ENCODE measurements at places on chromosomes 12 and 14.

GRCh38 chr12:6966351-6966750, 4.1 kb downstream of the PHB2 start:
- peaks cover 84% of the 10 kb centered on the region for H3K36me3 ChIP-seq
- no peaks in the 10 kb centered on the region for H3K27me3 ChIP-seq
- H3K4me1 ChIP-seq: peaks cover 25% of the 10 kb centered on the region
- no peak for ATAC-seq
- peak overlapping the region; percentile 84 for H3K27ac ChIP-seq

- H3K36me3 ChIP-seq: no peaks in the 10 kb centered on the region
- ATAC-seq: no peak
- no peaks in the 10 kb centered on the region for H3K4me1 ChIP-seq
Observed at GRCh38 chr14:28373721-28374120, 392.9 kb upstream of the FOXG1 start.

DNA sequence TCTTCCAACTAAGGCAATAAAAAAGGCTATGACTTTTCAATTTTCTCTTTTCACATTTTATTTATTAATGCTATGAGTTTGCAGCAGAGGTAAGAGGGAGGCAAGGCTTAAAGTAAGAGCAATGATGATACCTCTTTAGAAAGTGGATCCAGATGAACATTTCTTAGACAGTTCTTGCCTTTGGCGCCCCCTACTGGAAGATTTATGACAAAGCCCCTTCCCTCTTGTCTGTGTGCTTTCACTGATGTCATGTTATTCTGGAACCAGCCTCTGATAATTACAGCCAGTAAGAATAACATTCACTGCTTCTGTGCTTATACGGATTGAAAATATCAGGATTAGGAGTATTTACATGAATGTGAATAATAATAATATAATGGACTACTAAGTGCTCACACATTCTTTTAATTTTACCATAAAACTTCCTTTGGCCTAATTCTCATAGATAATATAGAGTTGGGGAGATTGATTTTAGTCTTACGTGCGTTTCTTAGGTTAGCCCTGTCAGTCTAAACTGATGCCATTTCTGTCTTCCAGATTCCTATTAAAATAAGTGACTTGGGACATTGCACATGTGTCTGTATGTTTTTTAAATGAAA, 1929.9 kb upstream of the SEL1L start:
- no peak overlapping the region for H3K4me3 ChIP-seq
- H3K27me3 ChIP-seq: no peaks in the 10 kb centered on the region
- no peaks in the 10 kb centered on the region for H3K4me1 ChIP-seq
- ATAC-seq: no peak
- H3K36me3 ChIP-seq: no peaks in the 10 kb centered on the region
- no peak overlapping the region for H3K27ac ChIP-seq

GRCh38 chr12:8081251-8081920, 688 bp upstream of the NECAP1 start:
- peak overlapping the region; percentile 97 for H3K27ac ChIP-seq
- peaks cover 35% of the 10 kb centered on the region for H3K4me1 ChIP-seq
- peaks cover 32% of the 10 kb centered on the region for H3K36me3 ChIP-seq
- no peaks in the 10 kb centered on the region for H3K27me3 ChIP-seq

GRCh38 chr12:90902596-90902995, 52.4 kb downstream of the CCER1 start:
- H3K36me3 ChIP-seq: no peaks in the 10 kb centered on the region
- H3K4me3 ChIP-seq: no peak overlapping the region
- ATAC-seq: no peak

DNA sequence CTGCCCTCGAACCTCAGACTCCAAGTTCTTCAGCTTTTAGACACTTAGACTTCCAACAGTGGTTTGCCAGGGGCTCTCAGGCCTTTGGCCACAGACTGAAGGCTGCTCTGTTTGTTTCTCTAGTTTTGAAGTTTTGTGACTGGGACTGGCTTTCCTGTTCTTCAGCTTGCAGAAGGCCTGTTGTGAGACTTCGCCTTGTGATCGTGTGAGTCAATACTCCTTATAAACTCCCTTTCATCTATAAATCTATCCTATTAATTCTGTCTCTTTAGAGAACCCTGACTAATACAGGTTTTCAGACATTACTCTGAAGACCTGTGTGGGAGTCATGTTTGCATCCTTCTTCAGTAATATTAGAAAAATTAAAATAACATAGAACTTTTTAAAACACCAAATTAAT, 289.1 kb downstream of the RMST start:
- no peak overlapping the region for H3K27ac ChIP-seq
- no peak overlapping the region for H3K4me3 ChIP-seq
- H3K27me3 ChIP-seq: no peaks in the 10 kb centered on the region
- no peaks in the 10 kb centered on the region for H3K4me1 ChIP-seq
- ATAC-seq: no peak

DNA sequence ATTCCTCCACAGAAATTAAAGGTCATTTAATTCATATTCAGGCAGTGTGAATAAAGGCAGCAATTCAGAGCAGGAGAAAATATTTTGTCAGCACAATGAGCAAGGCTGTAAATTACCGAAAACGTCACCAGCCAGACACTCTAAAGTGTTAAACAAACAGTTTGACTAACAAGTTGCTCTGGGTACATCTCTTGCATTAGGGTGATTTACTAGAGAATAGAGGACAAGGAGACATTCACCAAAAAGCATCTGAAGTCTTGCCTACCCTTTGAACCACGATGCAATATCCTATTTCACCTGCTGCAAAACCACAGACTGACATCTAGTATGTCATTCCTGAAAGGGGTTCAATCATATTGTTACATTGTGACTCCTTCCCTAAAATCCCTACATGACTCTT, 27.1 kb upstream of the GPHB5 start:
- H3K4me3 ChIP-seq: no peak overlapping the region
- H3K36me3 ChIP-seq: no peaks in the 10 kb centered on the region
- no peaks in the 10 kb centered on the region for H3K4me1 ChIP-seq
- H3K27ac ChIP-seq: no peak overlapping the region
- peaks cover 27% of the 10 kb centered on the region for H3K27me3 ChIP-seq

DNA sequence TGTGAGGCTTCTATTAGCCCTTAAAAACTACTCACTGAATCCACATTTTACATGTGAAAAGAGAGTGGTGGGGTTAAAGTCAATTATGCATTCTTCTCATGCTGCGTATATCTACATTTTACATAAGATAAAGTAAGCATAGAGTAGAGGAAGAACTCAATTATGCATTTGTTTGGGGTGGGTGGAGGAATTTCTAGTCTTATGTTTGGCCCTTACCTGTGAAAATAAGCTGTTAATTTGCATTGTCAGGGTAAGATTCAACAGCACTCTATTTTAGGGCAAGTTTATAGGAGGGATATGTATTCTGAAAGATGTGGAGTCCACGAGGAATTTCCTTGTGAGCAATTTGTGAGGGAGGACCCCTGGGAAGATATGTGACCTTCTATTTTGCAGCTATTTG, 30.9 kb upstream of the CAPRIN2 start:
- H3K27ac ChIP-seq: no peak overlapping the region
- no peaks in the 10 kb centered on the region for H3K36me3 ChIP-seq
- no peak overlapping the region for H3K4me3 ChIP-seq
- no peak for ATAC-seq
- peaks cover 11% of the 10 kb centered on the region for H3K27me3 ChIP-seq
- peaks cover 4% of the 10 kb centered on the region for H3K4me1 ChIP-seq

All from activated T-helper 17 cell treated with anti-CD3 and anti-CD28 coated beads, Interleukin-2, amount 50 U/mL, for 72 hours (primary cell).